H54 (cell line): ENCODE measurements at places on chromosomes 5 and 9.

GRCh38 chr9:131676431-131676972, 63.4 kb downstream of the RAPGEF1 start:
- DNase-seq, result no peak

GRCh38 chr5:95856501-95856981, 34.0 kb upstream of the GLRX start:
- no peak for DNase-seq

DNA sequence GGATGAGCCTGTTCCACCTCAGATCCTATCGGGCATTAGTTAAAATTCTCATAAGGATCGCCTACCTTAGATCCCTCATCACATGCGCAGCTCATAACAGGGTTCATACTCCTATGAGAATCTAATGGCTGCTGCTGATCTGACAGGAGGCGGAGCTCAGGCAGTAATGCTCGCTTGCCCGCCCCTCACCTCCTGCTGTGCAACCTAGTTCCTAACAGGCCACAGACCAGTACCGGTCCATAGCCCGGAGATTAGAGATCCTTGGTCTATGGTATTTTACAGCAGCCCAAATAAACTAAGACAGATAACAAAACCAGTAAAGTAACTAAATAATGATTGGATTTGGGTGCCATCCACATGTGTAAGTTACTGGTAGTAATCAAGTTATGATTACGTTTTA, 17.5 kb downstream of the GOLPH3 start:
- no peak for DNase-seq

GRCh38 chr5:178348356-178349074, 115.9 kb upstream of the PHYKPL start:
- DNase-seq, result no peak

- no peak for DNase-seq
These were observed 189.2 kb upstream of the DMAC1 start for GRCh38 chr9:7988644-7989280.
